Right atrium auricular region (tissue), 2 donors: ENCODE measurements at places on chromosomes 12 and 14. TPM values are rescaled to one million over a fixed set of nuclear protein-coding genes. Genes with fewer than 3 reads are reported as not detected.

DNA sequence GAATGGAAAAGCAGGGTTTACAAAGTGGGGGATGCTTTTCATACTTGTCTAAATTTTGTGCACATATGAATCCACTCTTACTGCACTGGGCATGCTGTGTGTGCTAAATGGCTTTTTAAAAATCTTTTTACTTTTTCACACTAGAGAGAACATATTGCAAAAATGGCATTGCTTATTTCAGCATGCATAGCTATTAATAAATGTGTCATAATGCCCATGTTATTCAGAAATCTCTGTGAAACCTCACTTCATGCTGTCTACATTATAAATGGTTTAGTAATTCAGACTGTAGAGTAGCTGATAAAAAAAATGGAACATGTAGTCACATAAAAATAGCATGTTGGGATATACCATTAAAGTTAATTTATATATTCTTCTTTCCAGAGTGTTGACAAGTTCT lies 593.8 kb downstream of the RPL10L start:
- no peak for DNase-seq
- H3K27me3 ChIP-seq, result no peaks in the 10 kb centered on the region
- no peak overlapping the region for H3K27ac ChIP-seq
- H3K4me1 ChIP-seq, result no peaks in the 10 kb centered on the region
- no peak overlapping the region for H3K4me3 ChIP-seq

- no peak overlapping the region for H3K27ac ChIP-seq
- no peaks in the 10 kb centered on the region for H3K27me3 ChIP-seq
- H3K36me3 ChIP-seq, result no peaks in the 10 kb centered on the region
- no peaks in the 10 kb centered on the region for H3K4me1 ChIP-seq
- H3K4me3 ChIP-seq, result no peak overlapping the region
- DNase-seq, result no peak
These were observed 5.9 kb upstream of the RMST start for GRCh38 chr12:97456571-97457188.

LALBA gene
- total RNA-seq, result not detected

DNA sequence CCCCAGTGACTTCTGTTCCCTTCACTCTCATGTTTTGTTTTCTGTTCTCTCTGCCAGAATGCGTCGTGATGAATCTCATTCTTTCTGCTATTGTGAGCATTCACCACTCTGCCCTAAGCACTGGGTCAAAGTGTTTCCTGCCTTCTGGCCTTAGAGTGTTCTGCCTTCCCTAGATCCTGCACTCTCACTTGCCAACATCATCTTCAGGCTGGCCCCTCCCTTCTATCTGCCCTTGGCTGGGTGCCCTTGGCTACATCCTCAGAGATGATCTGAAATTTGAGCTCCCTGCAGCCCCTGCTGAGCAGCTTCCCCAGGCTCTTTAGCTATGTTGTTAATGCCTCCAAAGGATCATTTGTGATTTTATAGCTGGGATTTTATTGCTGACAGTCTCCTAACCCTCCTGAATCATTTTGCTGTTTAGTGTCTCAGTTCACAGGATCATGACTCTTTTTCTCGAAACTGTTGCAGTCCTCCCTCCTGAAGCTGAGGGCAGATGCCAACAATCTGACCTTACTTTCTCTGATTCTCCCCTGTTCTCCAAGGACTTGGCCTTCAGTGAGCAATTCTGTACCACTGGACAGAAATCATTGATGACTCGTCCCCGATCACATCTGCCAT lies 4.5 kb downstream of the DHRS2 start:
- no peaks in the 10 kb centered on the region for H3K36me3 ChIP-seq
- no peak overlapping the region for H3K4me3 ChIP-seq
- H3K27me3 ChIP-seq, result no peaks in the 10 kb centered on the region
- H3K27ac ChIP-seq, result no peak overlapping the region

RPS26 gene
- total RNA-seq, result 1,492 TPM

- H3K4me1 ChIP-seq, result no peaks in the 10 kb centered on the region
- no peaks in the 10 kb centered on the region for H3K27me3 ChIP-seq
- H3K4me3 ChIP-seq, result no peak overlapping the region
- no peaks in the 10 kb centered on the region for H3K36me3 ChIP-seq
- DNase-seq, result no peak
These were observed 972.6 kb downstream of the TMTC2 start for GRCh38 chr12:83659321-83659720.

DNA sequence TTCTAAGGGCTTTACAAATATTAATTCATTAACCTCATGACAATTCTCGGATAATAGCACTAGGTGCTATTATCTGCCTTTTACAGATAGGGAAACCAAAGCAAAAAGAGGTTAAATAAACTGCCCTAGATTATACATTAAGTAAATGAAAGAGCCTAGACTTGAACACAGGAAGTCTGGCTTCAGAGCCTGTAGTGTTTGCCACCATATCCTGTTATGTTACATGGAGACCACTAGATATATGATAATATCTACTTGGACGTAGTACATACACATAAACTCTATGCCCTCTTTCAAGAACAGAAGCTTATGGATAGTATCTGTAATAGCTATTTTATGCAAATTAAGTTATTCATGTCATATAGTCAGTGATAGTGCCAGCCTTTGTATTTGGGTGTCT lies 16.9 kb upstream of the MYF6 start:
- DNase-seq, result no peak
- H3K4me1 ChIP-seq, result no peaks in the 10 kb centered on the region
- no peaks in the 10 kb centered on the region for H3K36me3 ChIP-seq

DNA sequence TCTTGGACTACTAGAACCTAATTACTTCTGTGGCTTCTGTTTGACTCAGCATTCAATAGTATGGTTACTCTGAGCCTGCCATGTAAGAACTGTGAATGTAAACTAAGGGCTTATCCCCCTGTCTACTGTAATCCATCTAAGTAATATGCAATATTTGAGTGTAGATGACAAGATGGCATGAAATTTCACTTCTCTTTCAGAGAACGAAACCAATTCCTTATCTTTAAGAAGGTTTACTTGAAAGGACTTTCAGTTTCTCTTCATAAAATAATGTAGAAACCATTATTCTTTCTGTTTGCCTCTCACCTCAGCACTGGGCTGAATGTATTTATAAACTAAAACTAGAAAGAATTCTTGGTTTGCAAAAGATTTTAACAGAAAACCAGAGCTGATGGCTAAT lies 60.4 kb upstream of the ARID2 start:
- no peak for DNase-seq
- H3K4me1 ChIP-seq, result no peaks in the 10 kb centered on the region
- H3K27me3 ChIP-seq, result no peaks in the 10 kb centered on the region
- no peak overlapping the region for H3K4me3 ChIP-seq
- no peaks in the 10 kb centered on the region for H3K36me3 ChIP-seq

- H3K4me3 ChIP-seq, result no peak overlapping the region
- H3K4me1 ChIP-seq, result peaks cover 21% of the 10 kb centered on the region
- H3K27me3 ChIP-seq, result no peaks in the 10 kb centered on the region
These were observed 7.3 kb downstream of the PLD4 start for GRCh38 chr14:104931771-104932675.

DNA sequence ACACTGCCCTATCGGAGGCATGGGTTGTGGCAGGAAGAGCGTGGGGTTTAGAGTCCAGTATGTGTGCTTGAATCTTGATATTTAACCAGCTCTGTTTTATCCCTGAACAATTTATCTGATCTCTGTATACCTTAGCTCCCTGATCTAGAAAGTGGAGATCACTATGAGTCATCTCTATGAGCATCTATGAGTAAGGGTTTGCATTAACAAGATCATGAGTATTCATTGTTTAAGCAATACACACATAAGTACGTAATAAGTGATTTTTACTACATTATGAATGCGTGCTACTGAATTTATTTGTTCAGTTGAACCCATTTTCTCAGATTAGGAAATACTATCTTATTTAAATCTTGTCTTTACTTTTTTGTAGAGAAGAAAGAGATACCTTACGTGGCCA lies 49.4 kb downstream of the GPATCH2L start:
- H3K27me3 ChIP-seq, result no peaks in the 10 kb centered on the region
- H3K4me3 ChIP-seq, result no peak overlapping the region
- H3K4me1 ChIP-seq, result no peaks in the 10 kb centered on the region
- no peak overlapping the region for H3K27ac ChIP-seq
- peaks cover 58% of the 10 kb centered on the region for H3K36me3 ChIP-seq

PMEL gene
- total RNA-seq, result 0.67 TPM

- no peak overlapping the region for H3K27ac ChIP-seq
- DNase-seq, result no peak
- H3K4me3 ChIP-seq, result no peak overlapping the region
- H3K4me1 ChIP-seq, result no peaks in the 10 kb centered on the region
- no peaks in the 10 kb centered on the region for H3K27me3 ChIP-seq
These were observed 221.7 kb downstream of the ZFP36L1 start for GRCh38 chr14:68571114-68571591.

GRCh38 chr12:50751948-50752721 lies 11.8 kb upstream of the ATF1 start:
- no peak for DNase-seq
- peak overlapping the region; percentile 24 for H3K27ac ChIP-seq
- peaks cover 5% of the 10 kb centered on the region for H3K36me3 ChIP-seq
- no peaks in the 10 kb centered on the region for H3K4me1 ChIP-seq
- H3K4me3 ChIP-seq, result no peak overlapping the region

DNA sequence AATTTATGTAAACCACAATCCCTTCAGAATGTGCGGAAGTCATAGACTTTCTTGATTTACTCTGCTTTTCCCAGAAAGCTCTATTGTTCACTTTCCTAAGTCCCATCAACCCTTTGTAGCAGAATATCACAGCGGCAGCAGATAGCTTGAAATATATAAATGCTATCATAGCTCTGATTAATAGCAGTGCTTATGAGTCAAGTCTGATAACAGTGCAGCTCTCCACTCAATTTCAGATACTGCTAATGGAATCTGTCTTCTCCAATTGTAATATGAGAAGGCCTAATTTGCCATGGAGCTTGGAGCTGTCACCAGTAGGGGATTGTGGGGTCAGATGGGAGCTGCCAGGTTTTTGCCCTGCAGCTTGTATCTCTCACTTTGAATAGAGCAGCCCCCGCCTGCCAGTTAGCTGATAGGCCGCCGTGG lies 10.9 kb downstream of the TMEM260 start:
- no peak for DNase-seq
- no peak overlapping the region for H3K27ac ChIP-seq
- H3K4me1 ChIP-seq, result no peaks in the 10 kb centered on the region

DNA sequence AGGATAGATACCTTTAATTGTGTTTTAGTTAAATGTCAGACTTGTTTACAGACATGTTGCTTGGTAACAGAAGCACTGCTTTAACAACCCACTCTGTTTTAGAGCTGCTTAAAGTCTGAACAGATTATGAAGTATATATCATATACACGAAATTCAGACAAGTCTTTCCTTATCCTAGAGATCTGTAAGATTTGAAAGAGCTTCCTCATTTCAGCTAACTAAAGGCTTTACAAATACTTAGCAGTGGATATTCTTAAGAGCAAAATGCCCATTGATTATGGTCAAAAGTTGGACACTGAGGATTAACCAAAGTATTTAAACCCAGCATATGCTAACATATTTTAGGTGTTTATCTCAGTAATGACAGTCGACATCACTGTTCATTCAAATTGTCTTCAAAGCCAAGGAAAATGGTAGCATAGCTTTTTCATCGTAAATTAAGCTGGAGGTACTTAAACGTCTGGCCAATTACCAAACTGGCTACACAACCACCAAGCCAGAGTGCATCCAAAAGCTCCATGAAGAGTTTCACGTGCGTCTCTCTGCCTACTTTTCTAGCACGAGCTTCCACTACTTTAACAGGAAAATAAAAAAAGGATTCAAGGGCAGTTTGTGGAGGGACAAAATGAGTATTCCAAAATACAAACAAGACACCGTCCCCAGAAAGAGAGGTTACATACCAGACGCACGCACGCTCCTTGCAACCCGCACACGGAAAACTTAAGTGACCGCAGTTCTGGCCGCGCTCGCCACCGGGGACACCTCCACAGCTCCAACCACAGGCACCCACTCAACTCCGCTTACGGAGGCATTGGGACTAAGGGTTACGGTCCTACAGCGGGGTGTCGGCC lies 565 bp downstream of the CEP83 start:
- no peaks in the 10 kb centered on the region for H3K36me3 ChIP-seq
- H3K27ac ChIP-seq, result peak overlapping the region; percentile 96
- no peaks in the 10 kb centered on the region for H3K27me3 ChIP-seq
- H3K4me3 ChIP-seq, result peak overlapping the region; percentile 81
- DNase-seq, result no peak

TDP1 gene
- total RNA-seq, result 1.6 TPM

GRCh38 chr14:80659783-80660182 lies 281.8 kb downstream of the CEP128 start:
- DNase-seq, result no peak
- H3K4me3 ChIP-seq, result no peak overlapping the region
- no peaks in the 10 kb centered on the region for H3K27me3 ChIP-seq

DNA sequence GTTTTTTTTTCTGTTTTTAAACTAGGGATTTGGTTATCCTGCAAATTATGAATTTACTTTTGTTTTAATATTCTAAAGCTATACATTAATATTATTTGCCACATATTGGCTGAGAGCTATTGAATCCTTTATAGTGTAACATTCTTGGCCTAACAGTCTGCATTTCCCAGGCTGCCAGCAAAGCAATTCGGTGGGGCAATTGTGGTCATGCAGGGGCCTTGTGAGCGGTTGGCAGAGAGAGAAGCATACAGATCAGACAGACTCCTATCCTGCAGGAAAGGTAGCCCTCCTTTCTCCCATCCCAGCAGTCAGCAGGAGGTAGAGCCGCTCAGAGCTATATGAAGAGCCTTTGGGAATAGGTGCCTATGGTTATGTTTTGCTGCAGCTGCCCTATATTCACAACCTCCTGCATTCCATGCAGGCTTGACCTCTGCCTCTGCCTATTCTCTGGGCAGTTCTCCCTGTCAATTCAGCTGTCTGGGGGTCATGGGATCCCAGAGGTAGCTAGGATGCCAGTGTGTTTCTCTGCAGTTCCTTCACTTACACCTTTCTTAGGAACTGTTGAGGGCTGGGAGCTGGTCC lies 144.7 kb downstream of the GPHN start:
- no peak for DNase-seq
- no peak overlapping the region for H3K4me3 ChIP-seq
- H3K27me3 ChIP-seq, result no peaks in the 10 kb centered on the region
- no peak overlapping the region for H3K27ac ChIP-seq
- H3K36me3 ChIP-seq, result no peaks in the 10 kb centered on the region

TSPAN31 gene
- total RNA-seq, result 59.6 TPM

- H3K4me3 ChIP-seq, result no peak overlapping the region
- peaks cover 20% of the 10 kb centered on the region for H3K4me1 ChIP-seq
- H3K27me3 ChIP-seq, result peaks cover 23% of the 10 kb centered on the region
- no peak for DNase-seq
- H3K27ac ChIP-seq, result no peak overlapping the region
These were observed 1.8 kb downstream of the B3GNT4 start for GRCh38 chr12:122205053-122205925.

- no peak overlapping the region for H3K4me3 ChIP-seq
- H3K36me3 ChIP-seq, result no peaks in the 10 kb centered on the region
- no peak for DNase-seq
- H3K4me1 ChIP-seq, result no peaks in the 10 kb centered on the region
- H3K27me3 ChIP-seq, result no peaks in the 10 kb centered on the region
These were observed 36.6 kb downstream of the MNAT1 start for GRCh38 chr14:60771117-60771516.

DNA sequence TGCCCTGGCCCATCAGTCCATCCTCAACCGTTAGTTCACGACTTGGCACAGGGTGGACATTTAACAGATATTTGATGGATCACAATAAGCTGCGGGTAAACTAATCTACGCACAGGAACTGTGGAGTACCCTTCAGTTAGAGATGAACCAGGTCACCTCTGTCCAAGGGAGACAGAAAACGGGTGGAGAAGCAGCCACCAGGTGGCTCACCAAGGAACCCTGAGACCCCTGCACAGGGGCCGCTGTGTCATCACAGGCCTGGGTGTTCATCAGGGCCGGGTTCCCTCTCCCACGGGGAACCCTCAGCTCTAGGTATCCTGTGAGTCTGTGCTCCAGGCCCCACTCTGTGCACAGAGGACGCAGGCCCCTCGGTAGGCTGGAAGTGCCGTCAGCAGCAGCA lies 122.2 kb downstream of the PIWIL1 start:
- no peaks in the 10 kb centered on the region for H3K4me1 ChIP-seq
- no peak overlapping the region for H3K4me3 ChIP-seq
- no peaks in the 10 kb centered on the region for H3K27me3 ChIP-seq
- H3K27ac ChIP-seq, result no peak overlapping the region
- DNase-seq, result no peak
- no peaks in the 10 kb centered on the region for H3K36me3 ChIP-seq
